ENCODE measurements at places on chromosomes 5 and 9.

- no peak for DNase-seq
Measured at GRCh38 chr5:50595199-50595598, 71.2 kb upstream of the PARP8 start.

DNA sequence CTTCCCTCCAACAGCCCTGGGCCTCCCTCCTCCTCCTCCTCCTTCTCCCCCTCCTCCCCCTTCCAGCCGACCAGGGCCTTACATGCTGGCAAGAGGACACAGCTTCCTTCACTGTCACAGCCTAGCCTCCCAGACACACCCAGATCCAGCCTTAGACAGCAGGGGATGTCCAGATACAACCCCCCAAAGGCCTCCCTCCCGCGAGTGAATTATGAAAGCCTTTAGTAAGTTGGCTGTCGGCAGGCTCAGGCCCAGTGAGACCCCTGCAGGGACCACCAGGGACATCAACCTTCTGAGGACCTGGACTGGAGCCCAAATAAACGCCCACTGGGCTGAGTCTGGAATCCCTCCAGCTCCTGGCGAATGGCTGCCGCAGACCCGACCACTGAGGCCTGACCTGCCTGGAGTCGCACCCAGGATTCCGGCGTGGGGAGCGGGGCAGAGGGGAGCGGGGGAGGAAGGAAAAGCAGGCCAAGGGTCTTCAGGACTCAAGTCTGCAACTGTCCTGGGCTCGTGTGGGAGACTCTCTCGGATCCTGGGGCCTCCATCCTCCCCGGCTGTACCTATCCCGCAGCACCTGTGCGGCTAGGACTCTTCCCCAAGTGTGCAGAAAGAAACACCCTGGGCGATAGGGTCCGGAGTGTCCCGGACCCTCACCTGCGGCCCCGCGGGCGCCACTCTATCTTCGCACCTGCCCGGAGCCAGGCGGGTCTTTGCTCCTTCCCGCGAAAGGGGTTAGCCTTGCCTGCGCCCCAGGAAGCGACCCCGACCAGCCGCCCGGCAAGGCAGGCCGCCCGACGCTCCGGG lies 705 bp downstream of the SEPTIN8 start:
- no peak for DNase-seq

DNA sequence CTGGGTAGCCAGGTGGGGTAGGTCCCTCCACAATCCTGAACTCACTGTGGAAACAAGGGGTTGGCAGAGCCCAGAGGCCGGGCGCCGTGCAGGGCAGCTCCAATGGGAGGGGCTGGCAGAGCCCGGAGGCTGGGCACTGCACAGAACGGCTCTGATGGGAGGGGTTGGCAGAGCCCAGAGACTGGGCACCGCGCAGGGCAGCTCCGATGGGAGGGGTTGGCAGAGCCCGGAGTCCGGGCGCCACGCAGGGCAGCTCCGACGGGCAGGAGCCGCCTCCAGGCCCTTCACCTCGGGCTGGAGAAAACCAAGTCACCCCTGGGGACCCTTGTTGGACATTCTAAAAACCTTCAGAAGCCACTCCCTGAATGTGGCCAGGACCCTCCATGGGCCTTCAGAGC lies 9.3 kb downstream of the NACC2 start:
- no peak for DNase-seq

GRCh38 chr5:83583859-83584258 lies 112.3 kb downstream of the VCAN start:
- no peak for DNase-seq

DNA sequence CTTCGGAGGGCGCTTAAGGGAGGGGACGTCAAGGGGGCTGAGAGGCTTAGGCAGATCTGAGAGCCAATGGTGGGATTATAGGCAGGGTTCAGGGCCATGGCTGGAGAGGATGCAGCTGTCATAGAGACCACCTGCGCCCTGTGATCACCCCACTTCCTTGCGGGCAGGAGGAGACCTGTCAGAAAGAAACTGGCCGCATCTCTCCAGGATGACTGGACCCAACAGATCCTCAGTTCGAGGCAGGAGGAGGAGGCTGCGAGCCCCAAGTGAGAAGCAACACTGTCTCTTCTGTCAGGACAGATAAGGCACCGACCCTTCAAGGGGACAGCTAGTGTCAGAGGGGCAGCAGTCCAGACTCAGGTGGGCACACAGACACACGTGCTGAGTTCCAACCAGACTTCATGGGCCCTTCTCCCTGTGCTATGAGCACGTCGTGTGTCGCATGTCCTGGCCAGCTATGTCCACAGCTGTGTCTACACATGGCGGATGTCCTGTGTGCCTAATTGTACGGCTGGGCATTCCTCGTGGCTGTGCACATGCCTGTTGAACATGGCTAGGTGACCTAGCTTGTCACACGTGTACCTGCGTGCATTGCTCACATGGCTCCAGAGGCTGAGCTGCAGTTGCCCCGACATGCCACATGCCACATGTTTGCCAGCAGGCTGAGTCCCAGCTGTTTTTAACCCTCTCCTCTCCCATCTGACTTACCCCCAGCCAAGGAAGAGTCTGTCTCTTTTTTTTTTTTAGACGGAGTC lies 583 bp upstream of the AQP3 start:
- DNase-seq = no peak

DNA sequence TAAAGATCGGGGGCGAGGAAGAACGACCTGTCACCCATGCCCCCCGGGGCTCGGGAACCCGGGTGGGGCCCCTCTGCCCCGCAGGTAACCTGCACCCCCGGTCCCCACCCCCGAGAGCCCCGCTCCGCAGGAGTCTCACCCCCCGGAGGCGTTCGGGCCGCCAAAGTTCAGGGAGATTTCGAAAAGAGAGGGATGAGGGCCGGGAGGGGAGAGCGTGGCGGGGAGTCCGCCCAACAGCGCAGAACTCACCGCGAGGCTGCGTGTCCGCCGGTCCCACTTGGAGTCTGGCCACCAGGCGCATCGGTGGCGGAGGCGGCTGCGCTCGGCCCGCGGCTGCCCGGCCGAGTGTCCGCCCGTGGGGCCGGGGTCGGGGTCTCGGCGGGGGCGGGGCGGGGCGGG lies at the start of gene PHF19:
Gene PHF19, minus strand, starts transcription at position 347 of the 399 bp plus-strand sequence. CDS start 2,447 bp downstream, outside the sequence.
- no peak for DNase-seq

DNA sequence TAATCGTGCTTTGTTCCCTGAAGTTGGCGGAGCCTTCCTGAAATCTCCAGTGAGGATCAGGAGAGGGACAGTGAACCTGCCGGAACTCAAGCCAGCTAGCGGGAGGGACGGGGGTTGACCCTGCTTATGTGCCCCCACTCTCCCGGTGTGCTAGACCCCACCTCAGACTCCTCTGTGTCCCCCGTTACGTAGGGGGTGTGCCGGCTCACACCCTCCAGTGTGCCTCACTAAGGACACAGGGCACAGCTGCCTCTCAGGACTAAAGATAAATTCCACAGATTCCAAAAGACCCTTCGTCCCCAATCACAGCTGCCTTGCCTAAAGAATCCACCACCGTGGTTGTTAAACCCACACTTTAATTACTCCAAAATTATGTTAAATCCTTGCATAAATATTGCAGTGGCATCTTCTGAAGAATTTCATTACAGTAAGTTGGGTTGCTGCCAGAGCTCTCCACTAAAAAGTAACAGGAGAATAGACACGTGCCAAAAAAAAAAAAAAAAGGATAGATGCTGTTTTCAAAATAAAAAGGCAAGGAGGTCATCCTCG lies 73.7 kb downstream of the GTF3C4 start:
- DNase-seq = no peak

DNA sequence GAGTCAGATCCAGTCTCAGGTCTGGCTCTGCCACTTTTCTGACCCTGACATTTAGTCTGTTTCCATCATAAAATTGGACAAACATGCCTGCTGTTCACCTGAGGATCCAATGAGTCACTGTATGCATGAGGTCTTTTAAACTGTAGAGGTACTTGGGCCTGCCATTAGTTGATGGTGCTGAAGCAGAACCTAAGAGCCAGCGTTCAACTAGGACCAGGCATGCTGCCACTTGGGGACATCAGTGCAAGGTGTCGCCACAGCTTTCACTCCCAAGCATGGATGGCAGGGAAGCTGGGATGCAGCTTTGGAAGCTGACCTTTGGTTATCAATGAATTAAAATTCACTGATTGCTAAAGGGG lies 37.1 kb downstream of the NEUROG1 start:
- DNase-seq = no peak

DNA sequence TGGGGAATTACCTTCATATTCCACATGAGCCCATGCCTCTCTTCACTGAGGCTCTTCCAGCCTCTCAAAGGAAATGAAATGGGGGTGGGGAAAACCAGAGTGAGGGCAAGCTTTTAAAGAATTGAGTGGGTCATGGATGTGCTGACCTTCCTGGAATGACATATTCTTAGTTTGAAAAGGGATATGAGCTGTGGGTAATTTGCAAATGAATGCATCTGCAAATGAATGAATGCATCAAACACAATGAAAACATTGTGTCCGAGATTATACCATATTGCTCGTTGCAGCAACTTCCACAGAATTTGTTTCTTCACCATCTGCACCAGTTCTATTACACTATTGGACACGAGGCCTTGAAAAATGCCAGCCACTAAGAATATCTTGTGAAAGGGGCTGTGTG lies 198.6 kb upstream of the CDH6 start:
- DNase-seq = no peak
